ENCODE measurements at places on chromosomes 4 and X. TPM values are rescaled to one million over a fixed set of nuclear protein-coding genes. Genes with fewer than 3 reads are reported as not detected.
A peak's percentile ranks its signal among the peaks of the same experiment; 100 is the strongest.

The NALF2 gene
- total RNA-seq: 11.2 TPM

- DNase-seq: no peak
Measured at GRCh38 chr4:6524436-6524835, 50.6 kb upstream of the MAN2B2 start.

DNA sequence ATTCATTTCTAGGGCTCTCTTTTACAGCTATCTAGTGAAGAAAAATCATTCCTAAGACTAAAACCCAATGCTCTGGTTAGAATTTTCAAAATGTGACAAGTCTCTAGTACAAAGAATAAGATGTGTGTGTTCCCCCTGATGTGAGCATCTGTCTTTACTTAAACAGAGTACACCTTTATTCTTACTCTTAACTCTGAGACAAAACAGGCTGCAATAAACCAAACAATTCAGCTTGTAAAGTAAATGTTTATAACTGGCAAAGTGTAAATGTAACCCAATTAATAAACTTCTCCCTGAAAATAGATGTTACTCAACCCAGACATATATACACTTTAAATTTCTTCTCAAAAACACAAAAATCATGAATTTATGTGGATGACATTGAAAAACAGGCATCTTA, 51.6 kb downstream of the PTCHD1 start:
- no peak for DNase-seq

The DIAPH2 gene
- 45.1 TPM for total RNA-seq

The FAM236D gene
- total RNA-seq: not detected

GRCh38 chr4:138692411-138692810, 323.2 kb upstream of the NOCT start:
- no peak for DNase-seq

The GAGE12H gene
- total RNA-seq: not detected

GRCh38 chr4:7821245-7822136, 118.2 kb downstream of the AFAP1 start:
- DNase-seq: no peak

DNA sequence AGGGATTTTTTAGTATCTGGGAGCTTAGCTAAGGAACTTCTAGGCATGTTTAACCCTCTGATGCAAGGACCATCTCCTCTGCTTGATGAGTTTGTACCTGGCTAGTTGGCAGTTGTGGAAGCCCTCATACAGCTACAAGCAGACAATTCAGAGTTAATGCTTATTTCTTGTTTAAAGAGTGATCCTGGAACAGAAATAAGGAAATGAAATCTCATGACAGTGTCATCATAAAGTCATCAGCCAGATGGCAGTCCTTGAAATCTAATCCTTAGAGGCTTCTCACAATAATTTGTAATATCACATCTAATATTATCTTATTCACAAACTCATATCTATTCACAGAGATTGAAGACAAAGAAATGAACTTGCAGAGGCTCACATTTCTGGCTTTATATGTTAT, 581.6 kb upstream of the FTHL17 start:
- DNase-seq: no peak

DNA sequence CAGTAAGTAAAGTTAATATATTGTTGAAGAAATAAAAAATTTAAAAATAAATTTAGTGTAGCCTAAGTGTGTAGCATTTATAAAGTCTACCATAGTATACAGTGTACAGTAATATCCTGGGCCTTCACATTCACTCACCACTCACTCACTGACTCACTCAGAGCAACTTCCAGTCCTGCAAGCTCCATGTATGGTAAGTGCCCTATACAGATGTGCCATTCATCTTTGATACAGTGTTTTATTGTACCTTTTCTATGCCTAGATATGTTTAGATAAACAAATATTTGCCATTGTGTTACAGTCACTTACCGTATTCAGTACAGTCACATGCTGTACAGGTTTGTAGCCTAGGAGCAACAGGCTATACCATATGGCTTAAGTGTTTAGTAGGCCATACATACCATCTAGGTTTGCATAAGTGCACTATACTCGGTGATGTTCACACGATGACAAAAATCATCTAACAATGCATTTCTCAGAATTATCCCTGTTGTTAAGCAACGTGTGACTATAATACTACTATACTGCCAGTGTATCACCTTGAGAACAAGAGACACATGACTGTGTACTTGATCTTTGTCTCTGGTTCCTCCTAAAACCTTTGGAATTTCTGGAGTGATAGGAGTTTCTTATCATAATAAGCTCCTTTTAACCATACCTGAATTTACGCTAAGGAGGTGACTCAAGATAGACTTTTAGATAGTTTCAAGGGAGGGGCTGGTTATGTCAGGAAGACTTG, 25.8 kb upstream of the SEPTIN11 start:
- no peak for DNase-seq

- DNase-seq: peak; percentile 49
Measured at GRCh38 chr4:63563288-63564014, 845.8 kb downstream of the TECRL start.

The SHOX gene
- 0.18 TPM for total RNA-seq

DNA sequence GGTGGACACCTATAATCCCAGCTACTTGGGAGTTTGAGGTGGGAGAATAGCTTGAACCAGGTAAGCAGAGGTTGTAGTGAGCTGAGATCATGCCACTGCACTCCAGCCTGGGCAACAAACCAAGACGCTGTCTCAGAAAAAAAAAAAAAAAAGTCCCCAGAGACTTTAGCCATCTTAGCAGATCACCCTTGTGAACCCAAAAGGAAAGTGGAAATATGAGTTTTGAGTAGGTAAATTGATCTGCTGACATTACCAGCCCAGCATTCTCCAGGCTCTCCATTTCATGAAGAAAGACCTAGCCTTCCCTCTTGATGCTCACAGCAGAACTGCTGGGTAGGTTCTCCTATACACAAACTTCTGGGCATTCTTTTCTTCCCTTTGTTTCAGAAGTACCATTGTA, 24.5 kb upstream of the HNRNPD start:
- DNase-seq: no peak

GRCh38 chr4:158067646-158068045, 105.2 kb downstream of the GASK1B start:
- DNase-seq: no peak

The LRIT3 gene
- 0.09 TPM for total RNA-seq

GRCh38 chr4:88045021-88045420, 37.6 kb downstream of the PKD2 start:
- no peak for DNase-seq

- no peak for DNase-seq
Measured at GRCh38 chr4:147052361-147052760, 106.7 kb upstream of the TTC29 start.

DNA sequence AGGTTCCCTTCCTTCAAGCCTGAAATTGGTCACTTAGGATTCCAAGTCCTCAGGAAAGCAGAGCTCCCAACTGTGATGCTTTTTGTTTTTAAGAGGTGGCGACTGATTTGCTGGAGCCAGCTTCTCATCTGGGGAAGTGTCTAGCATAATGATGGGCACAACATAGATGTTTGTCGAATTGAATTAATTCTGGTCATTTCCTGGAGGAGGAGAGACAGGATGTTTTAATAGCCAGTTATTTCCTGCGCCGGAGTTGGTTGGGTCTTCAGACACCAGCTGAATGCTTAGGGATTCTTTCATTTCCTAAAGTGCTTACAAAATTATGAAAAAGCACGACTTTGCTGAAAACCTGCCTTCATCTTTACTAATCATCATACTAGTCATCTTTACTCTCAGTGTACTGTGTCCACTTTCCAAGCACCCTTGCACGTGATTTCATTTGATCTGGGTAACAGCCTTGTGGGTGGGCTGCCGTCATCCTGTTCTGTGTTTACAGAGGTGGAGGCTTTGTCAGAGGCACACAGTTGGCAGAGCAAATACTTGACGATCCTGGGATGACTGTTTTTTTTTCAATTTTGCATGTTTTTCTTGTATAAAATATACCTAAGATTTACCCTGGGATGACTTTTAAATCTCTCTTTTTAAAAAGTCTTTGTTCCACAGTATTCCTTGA, 49.5 kb downstream of the RGS12 start:
- no peak for DNase-seq

DNA sequence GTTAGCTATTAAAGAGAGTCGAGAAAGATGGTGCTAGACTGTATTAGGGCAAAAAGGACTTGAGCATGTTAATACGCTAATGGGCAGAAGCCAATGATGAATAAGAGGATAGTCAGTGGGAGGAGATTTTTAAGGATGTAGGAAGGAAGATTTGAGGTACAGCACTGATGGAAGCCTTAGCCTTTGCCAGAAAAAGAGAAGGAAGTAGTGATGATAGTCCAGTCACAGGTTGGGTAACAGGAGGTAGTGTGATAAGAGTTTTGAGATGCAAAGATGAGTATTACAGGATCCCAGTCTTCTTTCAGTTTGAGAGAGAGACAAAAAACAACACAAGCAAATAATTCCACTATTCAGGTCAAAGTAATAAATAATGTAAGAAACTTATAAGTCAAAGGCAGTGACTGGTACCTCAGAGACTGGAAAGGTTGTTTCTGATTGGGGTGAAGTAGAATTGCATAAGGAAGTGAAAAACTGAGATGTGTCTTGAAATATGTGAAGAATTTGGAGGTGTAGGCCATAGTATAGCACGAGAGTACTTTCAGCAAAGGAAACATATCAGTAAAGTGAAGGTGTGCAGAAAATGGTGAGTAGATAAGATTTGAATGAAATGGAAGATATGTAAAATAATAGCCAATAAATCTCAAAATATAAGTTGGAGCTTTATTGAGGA, 22.1 kb upstream of the NDNF start:
- DNase-seq: no peak

GRCh38 chrX:21373637-21374162, 518 bp upstream of the CNKSR2 start:
- peak; percentile 28 for DNase-seq

- peak; percentile 79 for DNase-seq
Measured at GRCh38 chr4:6221851-6222760, 21.8 kb upstream of the JAKMIP1 start.

DNA sequence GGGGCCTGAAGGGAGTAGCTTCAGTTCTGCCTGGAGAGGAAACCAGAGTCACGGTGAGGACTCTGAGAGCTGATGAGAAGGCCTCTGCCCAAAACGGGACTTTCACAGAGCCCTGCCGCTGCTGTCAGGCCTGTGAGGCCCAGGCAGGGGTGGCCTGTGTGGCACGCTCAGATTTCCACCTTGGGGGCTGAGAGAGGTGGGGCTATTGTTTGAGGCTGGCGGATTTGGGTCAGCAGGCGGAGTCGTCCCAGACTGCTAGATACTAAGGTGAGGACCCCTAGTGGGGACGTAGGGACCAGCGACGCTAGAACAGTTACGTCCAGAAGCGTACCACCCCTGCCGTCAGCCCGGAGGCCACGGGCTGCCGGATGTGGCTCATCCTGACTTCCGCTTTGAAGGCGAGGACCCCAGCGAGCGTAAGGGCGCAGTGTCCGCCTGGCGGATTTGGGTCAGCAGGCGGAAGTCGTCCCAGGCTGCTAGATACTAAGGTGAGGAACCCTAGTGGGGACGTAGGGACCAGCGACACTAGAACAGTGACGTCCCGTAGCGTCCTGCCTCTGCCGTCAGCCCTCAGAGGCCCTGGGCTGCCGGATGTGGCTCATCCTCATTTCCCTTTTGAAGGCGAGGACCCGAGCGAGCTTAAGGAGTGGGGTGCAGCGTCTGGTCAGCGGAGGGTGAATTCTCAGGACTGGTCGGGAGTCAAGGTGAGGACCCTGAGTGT, at the start of gene MAGEB1:
Gene MAGEB1, plus strand, starts transcription at position 378 of the 721 bp plus-strand sequence. CDS start 3,348 bp downstream, outside the sequence.
- DNase-seq: peak; percentile 78

- no peak for DNase-seq
Measured at GRCh38 chr4:12861422-12861821, 622.7 kb downstream of the RAB28 start.

- DNase-seq: no peak
Measured at GRCh38 chrX:40550066-40550465, 30.7 kb upstream of the ATP6AP2 start.

DNA sequence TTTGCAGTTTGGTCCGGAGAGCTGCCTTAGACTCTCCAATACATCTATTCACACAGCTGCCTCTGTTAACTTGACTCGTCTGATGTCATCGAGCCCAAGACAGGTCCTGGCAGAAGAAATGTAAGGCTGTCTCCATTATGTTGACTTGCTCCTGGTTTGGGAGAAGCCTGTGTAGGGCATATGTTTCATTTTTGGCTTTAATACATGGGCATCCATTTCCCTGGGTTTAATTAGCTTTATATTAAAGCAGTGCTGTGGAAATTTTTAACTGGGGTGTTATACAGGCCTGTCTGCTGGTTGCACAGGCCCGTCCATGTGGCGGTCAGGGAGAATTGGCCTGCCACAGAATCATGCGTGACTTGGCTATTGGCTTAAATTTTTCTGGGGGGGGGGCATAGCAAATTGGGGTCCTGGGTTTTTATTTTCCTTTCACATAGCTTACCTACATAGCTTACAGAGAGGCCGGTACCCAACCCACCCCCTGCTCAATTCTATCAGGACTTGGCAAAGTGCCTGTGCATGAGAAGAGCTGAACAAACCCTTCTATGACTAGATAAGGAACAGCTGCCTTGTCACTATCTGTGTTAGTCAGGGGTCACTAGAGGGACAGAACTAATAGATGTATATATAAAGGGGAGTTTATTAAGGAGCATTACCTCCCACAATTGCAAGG, 123.5 kb upstream of the WDR1 start:
- DNase-seq: no peak

The DMD gene
- 3.8 TPM for total RNA-seq

DNA sequence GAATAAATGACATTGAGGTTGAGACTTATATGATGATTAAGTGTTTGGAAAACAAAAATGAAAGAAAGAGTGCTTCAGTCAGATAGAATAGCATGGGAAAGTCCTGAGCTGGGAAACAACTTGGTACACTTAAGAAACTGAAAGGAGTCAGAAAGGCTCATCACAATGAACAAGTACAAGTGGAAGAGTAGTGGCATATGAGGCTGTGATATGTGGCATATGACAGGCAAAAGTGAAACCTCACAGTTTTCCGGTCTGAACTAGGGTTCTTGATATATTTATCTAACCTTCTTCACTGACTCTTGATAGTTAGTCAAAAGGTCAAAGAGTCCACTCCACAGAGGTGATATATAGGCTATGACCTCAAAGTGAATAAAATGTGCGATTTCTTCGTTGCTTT, 537.1 kb upstream of the CXorf51A start:
- DNase-seq: no peak

The DMRTC1B gene
- total RNA-seq: not detected

The PARM1 gene
- 2.0 TPM for total RNA-seq

- no peak for DNase-seq
Measured at GRCh38 chr4:93870876-93871458, 42.4 kb downstream of the ATOH1 start.

DNA sequence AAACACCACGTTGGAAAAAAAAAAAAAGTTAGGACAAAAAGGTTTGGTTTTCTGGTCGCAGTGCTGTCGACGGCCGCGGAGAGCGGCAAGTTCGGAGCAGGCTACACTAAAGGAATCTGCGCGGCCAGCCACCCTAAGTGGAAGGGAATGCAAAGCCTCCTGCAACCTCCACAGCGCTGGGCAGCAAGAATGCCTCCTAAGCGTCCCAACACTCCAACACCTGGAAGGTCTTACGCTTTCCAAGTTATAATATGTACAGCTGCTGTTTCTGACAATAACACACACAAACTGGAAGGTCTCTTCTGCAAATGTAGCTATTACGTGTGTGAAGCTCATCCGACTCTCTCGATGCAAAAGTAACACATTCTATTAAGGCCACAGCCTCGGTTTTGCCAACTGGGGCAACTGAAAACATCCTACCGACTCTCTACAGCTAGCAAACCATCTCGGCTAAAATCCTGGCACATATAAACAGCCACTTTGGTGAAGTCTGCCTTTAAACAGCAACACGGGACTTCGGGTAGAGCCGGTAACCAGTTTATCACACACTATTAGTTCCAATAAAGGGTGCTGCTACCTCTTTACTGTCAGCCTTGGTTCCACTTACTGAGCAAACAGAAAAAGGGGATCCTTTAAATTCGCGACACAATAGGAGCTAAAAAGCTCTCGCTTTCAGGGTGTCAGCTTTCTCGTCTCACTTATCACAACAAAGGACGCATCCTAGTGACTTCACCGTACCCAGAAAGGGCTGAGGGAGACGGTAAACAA, 895 bp downstream of the SMIM14 start:
- DNase-seq: peak; percentile 62

The VCX3B gene
- total RNA-seq: not detected
